ENCODE measurements at places on chromosomes 13 and 19.

- DNase-seq, result no peak
These were observed 7.5 kb upstream of the PLA2G4C start for GRCh38 chr19:48118131-48118517.

GRCh38 chr19:15453091-15453578 lies 3.4 kb upstream of the WIZ start:
- DNase-seq, result no peak

DNA sequence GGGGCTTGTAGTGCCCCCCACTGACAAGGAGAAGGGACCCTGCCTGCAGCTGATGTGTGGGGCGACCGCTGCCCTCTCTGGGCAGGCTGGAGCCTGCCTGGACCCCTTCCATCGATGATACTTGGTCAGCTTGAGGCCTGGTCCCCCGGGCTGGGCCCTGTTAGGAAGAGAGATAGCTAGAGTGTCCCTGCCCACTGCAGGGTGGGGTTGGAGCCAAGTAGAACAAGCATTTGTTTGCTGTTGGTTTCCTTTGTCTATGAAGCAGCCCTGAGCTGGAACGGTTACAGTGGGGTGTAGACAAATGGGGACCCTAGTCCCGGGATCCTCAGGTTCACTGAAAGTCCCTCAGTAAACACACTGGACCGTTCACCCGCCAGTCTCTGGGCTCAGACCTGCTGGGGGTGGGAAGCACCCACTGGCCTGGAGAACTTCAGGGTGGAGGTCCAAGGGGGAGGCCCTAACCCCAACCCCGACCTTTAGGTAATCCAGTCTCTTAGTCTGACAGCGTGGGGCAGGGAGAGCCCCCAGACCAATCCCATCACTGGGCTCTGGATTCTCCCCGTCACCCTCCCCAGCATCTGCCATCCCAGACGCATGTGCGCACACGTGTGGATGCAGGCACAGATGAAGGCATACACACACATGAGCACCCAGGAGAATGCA lies 204.8 kb upstream of the ZNF536 start:
- no peak for DNase-seq

GRCh38 chr19:45509692-45510015 lies 2.4 kb downstream of the VASP start:
- DNase-seq, result no peak

DNA sequence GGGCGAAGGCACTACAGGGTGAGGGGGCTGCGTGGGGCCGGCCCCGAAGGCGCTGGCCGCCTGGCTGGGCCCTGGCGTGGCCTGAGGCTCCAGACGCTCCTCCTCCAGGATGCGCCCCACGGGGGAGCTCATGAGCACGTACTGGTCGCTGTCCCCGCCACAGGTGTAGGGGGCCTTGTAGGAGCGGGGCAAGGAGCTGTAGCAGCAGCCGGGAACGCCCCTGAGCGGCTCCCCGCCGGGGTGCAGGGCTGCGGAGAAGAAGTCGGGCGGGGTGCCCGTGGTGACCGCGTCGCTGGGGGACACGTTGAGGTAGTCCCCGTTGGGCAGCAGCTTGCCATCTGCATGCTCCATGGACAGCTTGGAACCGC lies 3.0 kb downstream of the IRS2 start:
- DNase-seq, result no peak

GRCh38 chr13:105428811-105429210 lies 1106.7 kb downstream of the EFNB2 start:
- no peak for DNase-seq

- DNase-seq, result no peak
These were observed 1.9 kb downstream of the TPM4 start for GRCh38 chr19:16077984-16078758.

- DNase-seq, result no peak
These were observed 21.9 kb downstream of the MIR17HG start for GRCh38 chr13:91369441-91369831.

- DNase-seq, result no peak
These were observed 38.7 kb downstream of the ELF1 start for GRCh38 chr13:40980461-40980860.

GRCh38 chr13:94667190-94667589 lies 45.2 kb downstream of the SOX21 start:
- no peak for DNase-seq

DNA sequence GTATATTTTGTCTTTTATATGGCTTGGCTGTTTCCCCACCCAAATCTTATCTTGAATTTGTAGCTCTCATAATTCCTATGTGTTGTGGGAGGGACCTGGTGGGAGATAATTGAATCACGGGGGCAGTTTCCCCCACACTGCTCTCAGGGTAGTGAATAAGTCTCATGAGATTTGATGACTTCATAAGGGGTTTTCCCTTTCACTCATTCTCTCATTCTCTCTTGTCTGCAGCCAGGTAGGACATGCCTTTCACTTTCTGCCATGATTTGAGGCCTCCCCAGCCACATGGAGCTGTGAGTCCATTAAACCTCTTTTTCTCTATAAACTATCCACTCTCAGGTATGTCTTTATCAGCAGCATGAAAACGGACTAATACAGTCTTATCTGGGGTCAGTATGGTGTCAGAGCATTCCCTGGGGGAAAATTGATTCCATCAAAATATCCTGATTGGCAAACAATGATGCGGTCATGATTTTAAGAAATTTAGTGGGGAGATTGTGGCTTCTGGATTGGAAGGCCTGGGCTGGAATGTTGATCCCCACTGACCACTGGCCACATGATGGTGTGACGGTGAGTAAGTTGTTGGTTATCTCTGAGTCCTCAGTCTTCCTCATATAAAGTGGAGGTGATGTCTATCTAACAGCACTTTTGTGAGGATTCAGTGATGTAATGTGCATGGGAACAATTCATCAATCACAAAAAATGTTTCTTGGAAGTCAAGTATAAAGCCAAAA lies 27.5 kb upstream of the ANKRD10 start:
- no peak for DNase-seq

DNA sequence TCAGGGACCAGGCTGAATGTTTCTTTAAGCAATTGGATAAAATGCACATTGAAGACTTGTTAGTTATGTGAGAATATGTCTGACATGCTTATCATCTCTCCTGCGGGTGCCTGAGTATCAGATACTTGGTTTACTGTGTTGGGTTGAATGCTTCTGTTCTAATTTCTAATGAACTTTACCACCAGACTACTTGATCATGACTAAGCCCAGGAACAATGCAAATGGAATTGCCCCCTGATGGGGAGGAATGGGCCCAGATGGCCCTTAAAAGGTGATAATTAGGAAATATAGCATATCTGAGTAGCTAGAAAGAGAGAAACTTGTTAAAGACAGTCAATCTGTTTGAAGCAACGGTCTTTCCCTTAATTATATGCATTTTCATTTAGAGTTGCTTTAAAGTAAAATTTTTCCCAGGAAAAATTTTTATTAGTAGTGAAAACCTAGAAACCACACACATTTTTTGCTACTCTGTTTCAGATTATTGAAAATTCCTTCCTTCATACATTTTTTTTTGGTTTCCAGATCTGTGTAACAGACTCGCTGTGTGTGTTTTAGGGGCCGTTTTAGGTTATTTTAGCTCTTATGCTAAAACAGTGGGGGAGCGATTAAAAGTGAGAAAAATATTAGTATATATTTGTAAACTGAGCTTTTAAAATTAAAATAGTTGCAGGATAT lies 186.6 kb downstream of the TM9SF2 start:
- no peak for DNase-seq

GRCh38 chr13:93861818-93862217 lies 617.7 kb downstream of the DCT start:
- DNase-seq, result no peak

DNA sequence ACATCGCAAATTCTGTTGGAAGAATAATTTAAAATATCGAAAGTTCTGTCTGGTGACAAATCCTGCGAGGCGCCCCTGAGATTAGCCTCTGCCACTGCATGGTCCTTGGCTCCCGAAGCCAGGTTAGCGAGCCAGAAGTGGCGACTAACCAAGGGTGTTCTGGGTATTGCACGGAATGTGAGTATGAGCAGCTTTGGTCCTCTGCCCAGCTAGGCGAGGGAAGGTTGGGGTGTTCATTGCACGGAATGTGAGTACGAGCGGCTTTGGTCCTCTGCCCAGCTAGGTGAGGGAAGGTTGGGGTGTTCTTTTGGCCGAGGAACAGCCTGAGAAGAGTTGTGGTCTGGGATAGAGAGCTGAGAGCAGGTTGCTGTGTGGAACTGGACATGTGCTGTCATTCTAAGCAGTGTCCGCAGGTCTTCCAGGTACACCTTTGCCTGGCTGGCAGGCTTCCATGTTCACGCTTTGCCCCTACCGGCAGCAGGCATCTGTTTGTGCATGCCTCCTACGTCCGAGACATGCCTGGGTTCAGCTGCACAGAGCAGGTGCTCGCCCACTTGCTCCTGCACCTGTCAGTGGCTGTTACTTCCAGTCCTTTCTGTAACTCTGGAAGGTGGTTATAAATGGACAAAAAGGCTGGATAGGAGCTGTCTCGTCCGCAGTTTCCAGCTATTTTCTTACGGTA lies 18.3 kb upstream of the TEX29 start:
- no peak for DNase-seq

- DNase-seq, result no peak
These were observed 5.6 kb downstream of the SNRPA start for GRCh38 chr19:40756502-40757110.

DNA sequence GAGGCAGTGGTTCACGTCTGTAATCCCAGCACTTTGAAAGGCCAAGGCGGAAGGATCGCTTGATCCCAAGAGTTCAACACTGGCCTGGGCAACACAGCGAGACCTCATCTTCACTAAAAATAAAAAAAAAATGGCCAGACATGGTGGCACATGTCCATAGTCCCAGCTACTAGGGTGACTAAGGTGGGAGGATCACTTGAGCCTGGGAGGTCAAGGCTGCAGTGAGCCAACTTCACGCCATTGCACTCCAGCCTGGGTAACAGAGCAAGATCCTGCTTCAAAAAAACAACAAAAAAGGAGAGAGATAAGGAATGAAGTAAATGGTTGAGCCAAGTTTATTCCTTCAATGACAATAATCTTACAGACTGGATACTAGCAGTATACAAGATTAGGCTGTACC lies 21.3 kb downstream of the TBC1D4 start:
- no peak for DNase-seq

DNA sequence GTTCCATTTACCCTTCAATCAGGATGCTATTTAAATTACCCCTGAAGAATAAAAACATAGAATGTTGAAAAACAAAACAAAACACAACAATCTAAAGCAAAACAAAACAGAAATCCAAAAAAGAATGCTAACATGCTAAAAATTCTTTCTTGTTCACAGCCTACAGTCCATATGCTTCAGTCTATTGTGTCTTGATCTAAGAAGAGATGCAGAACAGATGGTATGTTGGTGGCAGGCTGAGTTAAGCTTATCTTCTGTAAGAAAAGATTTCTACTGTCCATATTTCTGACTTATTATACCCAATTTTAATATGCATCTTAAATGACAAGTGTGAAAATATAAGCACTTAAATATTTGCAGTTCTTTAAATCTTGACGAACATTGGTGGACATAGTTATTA lies 356.1 kb upstream of the SLITRK1 start:
- no peak for DNase-seq

All from activated CD8-positive, alpha-beta memory T cell treated with anti-CD3 and anti-CD28 coated beads for 4 hours (primary cell).